ENCODE measurements at places on chromosomes 1 and 21.

- DNase-seq, result no peak
Measured at GRCh38 chr21:37829447-37829846, 86.8 kb downstream of the KCNJ6 start.

- no peak for DNase-seq
Measured at GRCh38 chr1:187641463-187641862, 812.7 kb downstream of the PLA2G4A start.

- no peak for DNase-seq
Measured at GRCh38 chr1:169588785-169589485, 2.7 kb upstream of the F5 start.

GRCh38 chr1:62029704-62030103, 164.9 kb upstream of the L1TD1 start:
- no peak for DNase-seq

- DNase-seq, result no peak
Measured at GRCh38 chr1:49016030-49016977, 239.6 kb upstream of the BEND5 start.

GRCh38 chr1:185291159-185291558, 25.9 kb downstream of the IVNS1ABP start:
- DNase-seq, result no peak

DNA sequence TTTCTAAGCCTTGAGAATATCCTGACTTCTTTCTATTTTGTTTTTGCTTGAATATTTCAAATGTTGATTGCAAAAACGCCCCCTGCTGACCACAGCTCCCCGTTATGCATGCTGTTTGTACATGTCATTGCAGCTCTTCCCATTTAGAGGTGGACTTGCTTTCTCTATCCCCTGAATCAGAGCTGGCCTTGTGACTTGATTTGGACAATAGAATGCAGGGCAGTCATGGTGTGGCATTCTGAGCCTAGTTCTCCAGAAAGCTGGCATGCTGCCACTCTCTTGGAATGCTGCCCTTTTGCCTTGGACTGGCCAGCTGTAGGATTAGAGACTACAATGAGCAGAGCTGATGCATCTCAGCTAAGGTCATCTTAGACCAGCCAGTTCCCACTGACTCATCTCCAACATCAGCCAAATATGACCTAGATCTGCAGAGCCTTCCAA, 1561.5 kb downstream of the MRPL39 start:
- DNase-seq, result peak; percentile 6

Measured in A673 (cell line).